Left renal cortex interstitium (tissue), 4 donors: ENCODE measurements at places on chromosomes 7 and 10. TPM values are rescaled to one million over a fixed set of nuclear protein-coding genes. Genes with fewer than 3 reads are reported as not detected.

DNA sequence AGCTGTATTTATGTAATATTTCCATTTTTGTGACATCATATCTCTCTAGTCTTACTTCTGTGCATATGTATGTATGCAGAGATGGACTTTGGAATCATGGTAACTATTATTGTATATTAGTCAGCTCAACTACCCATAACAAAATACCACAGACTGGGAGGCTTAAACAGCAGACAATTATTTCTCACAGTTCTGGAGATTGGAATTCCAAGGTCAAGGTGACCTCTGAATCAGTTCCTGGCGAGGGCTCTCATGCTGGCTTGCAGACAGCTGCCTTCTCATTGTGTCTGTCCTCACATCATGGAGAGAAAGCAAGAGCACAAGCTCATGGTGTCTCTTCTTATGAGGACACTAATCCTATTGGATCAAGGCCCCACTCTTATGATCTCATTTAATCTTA is 79.1 kb downstream of the RAMP3 start:
- no peak for DNase-seq

DNA sequence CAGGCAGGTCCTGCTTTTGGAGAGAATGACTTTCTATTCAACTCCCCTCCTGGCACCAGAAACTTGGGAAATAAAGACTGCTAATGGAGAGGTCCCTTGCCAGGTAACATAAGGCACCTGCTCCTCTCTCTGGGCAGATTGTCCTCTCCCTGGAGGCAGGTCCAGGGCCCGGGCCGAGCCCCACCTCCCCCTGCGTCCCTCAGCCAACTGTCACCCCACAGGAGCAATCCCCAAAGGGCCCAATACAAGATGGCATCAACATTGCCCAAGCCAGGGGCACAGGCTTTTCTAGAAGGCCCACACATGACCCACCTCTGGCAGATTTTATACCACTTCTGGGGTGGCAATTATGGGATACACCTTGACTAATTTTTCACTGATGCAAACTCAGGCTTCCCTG is 145.2 kb downstream of the HERPUD2 start:
- DNase-seq: no peak

- DNase-seq: no peak
These were observed 2.2 kb upstream of the IGFBP3 start for GRCh38 chr7:45923290-45923689.

DNA sequence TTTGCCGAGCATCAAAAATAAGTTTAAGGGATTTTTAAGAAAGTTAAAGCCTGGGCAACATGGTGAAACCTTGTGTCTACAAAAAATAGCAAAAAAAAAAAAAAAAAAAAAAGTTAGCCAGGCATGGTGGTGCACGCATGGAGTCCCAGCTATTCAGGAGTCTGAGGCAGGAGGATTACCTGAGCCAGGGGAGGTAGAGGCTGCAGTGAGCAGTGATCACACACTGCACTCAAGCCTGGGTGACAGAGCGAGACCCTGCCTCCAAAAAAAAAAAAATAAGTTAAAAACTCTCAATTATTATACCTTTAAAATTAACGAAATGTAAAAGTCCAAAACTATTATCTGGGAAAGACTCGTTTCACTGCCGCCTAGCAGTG is 35.0 kb upstream of the DAGLB start:
- DNase-seq: no peak

DNA sequence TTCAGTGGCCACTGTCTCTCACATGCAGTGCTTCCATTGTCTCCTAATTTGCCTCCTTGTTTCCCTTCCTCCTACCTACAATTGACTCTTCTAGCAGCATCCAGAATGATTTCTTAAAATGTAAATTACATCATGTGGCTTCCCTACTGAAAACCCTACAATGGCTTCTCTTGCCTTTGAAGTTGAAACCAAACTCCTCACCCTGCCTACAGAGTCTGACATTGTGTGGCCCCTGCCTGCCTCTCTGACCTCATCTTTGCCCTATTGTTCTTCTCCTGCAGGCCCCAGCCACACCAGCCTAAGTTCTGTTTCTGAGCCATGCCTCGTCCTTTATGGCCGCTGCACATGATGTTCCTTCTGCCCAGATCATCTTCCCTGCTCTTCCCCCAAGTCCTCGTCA is 35.8 kb upstream of the CDK1 start:
- no peak for DNase-seq

- no peak for DNase-seq
These were observed 144.0 kb downstream of the PLPP4 start for GRCh38 chr10:120600871-120601649.

- no peak for DNase-seq
These were observed 1.5 kb upstream of the MKX start for GRCh38 chr10:27747096-27747451.

DNA sequence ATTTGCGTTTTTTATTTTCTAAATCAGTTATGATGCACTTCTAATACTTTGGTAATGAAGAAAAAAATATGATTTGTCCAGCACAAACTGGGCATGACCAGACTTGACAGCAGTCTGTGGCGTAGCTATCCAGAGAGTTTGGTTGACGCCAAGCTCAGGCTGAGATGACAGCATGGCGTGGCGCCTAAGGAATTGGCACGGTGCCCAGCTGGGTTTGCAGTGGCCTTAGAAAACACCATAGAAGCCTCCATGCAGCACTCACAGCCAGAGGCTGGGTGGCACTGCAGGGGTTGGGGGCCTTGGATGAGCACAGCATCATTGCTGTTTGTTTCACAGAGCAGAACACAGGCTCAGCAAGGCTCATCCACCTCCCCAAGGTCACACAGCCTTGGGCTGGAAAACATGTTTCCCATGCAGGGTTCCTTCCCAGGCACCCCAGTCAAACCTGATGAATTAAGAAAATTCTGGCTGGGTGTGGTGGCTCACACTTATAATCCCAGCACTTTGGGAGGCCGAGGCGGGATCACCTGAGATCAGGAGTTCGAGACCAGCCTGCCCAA is 88.9 kb downstream of the GTF2IRD1 start:
- no peak for DNase-seq

DNA sequence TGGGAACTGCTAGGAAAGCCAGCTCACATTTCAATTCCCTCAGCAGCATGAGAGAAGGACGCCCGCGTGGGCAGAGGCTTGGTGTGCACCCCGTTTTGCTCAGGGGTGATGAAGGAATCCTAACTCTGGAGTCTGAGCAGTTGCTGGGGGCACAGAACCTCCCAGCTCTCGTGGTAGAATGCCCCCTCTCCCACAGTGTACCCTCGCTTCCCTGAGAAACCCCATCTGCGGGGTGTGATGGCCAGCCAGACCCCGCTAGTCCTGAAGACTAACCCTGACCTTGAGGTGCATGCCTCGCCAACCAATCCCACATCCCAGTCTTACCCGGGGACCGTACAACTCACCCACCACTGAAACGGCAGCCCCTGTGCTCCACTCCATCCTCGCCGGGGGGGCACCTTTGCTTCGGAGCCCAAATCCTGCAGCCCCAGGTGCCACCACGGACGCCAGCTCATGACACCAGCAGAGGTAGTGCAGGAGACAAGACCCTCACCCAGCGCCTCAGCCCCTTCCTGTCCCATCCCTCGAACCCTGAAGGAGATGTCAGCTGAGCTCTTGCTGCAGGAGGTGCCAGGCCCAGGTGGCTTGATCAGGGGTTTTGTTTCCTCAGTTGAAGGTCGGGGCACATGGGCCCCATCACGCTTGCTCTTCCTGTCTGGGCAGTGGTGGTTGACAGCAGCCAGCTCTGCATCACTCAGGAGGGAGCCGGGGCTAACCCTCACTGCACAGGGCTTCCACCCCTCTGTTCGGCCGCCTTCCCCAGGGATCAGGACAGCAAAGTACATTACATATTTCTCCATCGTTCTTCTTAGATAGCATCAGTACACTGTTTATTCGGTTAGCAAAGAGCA is 236.5 kb downstream of the MGMT start:
- no peak for DNase-seq

- peak; percentile 3 for DNase-seq
These were observed 1276.3 kb upstream of the AUTS2 start for GRCh38 chr7:68321776-68322496.

DNA sequence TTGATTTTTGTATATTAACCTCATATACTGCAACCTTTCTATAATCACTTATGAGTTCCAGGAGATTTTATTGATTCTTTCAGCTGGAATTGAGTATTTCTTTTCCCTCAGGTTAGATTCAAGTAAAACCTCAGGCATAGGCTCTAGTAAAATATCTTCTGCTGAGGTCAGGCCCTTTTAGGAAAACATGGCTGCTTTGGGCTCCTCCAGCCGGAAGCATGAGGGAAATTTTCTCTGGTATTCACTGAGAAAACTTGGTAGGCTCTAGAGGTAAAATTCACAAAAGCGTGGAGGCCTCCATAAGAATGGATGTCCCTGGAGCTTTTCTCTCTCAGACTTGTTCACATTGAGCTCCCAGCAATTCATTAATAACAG is 56.7 kb downstream of the AKR1E2 start:
- DNase-seq: no peak

DNA sequence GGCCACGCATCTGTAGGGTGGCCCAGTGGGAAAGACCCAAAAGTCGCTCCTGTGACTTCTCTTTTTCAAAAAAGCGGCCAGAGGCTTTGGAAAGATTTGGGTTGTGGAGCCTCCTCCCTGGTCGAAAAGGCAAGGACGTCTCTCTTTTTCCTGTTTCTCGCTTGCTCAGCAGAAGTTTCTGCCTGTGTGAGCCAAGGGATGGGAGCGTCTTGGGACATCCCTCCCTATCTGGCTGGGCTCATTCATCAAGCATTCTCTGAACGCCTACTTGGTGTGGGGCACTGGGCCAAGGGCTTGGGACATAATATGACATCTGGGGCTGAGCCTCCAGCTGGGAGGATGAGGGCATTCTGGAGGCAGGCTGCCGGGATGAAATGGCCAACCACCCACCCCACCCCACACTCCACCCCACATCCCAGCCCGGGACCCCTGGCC is 120.9 kb downstream of the C10orf105 start:
- no peak for DNase-seq

- no peak for DNase-seq
These were observed 234.5 kb downstream of the AHR start for GRCh38 chr7:17532861-17533404.

DNA sequence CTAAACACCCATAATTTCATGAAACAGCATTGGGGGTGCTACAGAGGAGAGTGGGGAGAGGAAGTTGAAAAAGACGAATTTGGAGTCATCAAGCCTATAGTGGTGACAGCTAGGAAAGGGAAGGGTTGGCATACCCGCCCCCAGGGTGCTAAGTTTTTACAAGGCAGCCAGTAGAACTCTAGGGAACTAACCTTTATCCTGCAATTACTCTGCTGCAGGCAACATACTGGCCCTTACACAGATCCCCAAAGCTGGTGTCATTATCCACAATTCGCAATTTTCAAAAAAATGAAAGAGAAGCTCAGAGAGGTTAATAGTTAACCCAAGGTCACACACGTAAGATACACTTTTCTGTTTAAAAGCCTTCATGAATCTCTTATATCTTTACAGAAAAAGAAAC is 14.2 kb upstream of the SLC35B4 start:
- DNase-seq: no peak

DNA sequence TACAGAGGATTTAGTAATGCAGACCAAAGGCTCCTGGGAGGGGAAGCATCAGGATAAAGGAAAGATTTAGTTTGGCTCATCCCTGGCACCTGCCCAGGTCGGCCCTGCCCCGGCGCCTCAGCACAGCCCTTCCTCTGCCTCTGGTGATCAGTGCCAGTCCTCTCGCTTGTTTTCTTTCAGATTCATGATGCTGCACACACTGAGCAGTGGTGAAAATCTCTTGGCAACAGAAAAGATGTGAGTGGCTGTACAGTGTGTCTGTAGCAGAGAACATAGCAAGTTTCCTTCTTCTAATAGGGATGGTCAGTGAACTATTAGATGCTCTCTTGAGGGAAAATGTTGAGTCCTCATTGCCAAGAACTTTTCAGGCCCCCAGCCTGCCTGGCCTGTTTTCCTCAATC is 994.1 kb downstream of the KCNMA1 start:
- DNase-seq: no peak

DNA sequence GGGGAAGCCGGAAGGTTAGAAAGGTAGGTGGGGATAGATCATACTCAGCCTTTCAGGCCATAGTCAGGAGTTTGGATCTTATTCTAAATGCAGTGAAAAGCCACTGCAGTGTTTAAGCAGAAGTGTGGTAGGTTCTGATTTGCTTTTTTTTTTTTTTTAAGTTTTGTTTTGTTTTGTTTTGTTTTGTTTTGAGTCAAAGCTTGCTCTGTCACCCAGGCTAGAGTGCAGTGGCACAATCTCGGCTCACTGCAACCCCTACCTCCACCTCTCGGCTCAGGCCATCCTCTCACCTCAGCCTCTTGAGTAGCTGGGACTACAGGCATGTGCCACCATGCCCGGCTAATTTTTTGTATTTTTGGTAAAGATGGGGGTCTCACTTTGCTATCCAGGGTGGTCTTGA is 23.5 kb downstream of the RHOBTB1 start:
- no peak for DNase-seq

DNA sequence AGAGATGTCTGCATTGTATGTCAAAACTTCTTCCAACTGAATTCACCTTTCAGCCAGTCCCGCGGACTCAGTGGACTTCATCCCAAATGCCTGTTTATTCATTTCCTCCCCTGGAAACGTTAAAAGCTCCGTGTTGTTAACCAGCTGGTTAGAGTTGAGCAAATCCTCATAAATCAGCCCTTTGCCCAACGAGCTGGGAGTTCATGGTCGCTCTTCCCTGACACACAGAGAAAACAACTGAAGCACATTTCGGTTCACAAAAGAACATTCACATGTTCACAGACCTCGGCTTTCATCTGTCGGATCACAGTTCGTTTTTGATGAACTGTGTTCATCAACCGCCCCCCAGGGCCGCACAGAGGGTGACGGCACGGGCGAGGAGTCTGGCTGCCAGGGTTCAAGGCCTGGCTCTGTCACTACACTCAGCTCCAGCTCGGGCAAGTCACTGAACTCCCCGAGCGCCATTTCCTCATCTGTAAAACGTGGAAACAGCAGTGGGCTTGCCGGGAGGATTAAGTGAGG is 62.6 kb downstream of the GLI3 start:
- DNase-seq: no peak

The TYW1B gene
- 8.1 TPM for polyA plus RNA-seq

The MACC1 gene
- 10.9 TPM for polyA plus RNA-seq

The FOXP2 gene
- polyA plus RNA-seq: 14.9 TPM

The TRPV5 gene
- polyA plus RNA-seq: 2.0 TPM

The GRID1 gene
- polyA plus RNA-seq: 1.9 TPM

The CC2D2B gene
- polyA plus RNA-seq: 2.1 TPM

The FOXI2 gene
- 2.7 TPM for polyA plus RNA-seq

The MRPL32 gene
- polyA plus RNA-seq: 103 TPM

The PRLHR gene
- not detected for polyA plus RNA-seq

The HABP2 gene
- polyA plus RNA-seq: 0.84 TPM

The GTPBP4 gene
- 60.9 TPM for polyA plus RNA-seq

The SCART1 gene
- polyA plus RNA-seq: 4.3 TPM

The H2BK1 gene
- polyA plus RNA-seq: not detected

The SKIDA1 gene
- polyA plus RNA-seq: 14.2 TPM

The CALD1 gene
- 241 TPM for polyA plus RNA-seq
